ENCODE measurements at places on chromosomes 11 and 22. TPM values are rescaled to one million over a fixed set of nuclear protein-coding genes. Genes with fewer than 3 reads are reported as not detected.

DNA sequence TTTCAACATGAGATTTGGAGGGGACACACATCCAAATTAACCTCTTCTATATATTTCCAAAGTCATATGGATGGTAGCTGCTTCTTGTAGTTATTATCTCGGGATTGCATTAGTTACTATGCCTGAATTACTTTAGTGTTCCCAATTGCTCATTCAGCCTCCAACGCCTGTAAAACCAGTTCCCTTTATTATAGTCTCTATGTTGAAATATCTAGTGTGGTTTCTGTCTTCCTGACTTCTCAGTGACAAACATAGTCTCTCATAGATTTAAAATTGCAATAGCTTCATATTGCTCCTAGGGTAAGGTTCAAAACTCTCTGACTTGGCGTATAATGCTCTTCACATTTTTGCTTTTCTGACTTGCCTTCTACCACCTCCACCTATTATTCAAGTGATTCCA is 366.4 kb downstream of the CASP12 start:
- DNase-seq = no peak

- no peak for DNase-seq
Observed at GRCh38 chr11:46682773-46683752, 17.4 kb downstream of the ARHGAP1 start.

DNA sequence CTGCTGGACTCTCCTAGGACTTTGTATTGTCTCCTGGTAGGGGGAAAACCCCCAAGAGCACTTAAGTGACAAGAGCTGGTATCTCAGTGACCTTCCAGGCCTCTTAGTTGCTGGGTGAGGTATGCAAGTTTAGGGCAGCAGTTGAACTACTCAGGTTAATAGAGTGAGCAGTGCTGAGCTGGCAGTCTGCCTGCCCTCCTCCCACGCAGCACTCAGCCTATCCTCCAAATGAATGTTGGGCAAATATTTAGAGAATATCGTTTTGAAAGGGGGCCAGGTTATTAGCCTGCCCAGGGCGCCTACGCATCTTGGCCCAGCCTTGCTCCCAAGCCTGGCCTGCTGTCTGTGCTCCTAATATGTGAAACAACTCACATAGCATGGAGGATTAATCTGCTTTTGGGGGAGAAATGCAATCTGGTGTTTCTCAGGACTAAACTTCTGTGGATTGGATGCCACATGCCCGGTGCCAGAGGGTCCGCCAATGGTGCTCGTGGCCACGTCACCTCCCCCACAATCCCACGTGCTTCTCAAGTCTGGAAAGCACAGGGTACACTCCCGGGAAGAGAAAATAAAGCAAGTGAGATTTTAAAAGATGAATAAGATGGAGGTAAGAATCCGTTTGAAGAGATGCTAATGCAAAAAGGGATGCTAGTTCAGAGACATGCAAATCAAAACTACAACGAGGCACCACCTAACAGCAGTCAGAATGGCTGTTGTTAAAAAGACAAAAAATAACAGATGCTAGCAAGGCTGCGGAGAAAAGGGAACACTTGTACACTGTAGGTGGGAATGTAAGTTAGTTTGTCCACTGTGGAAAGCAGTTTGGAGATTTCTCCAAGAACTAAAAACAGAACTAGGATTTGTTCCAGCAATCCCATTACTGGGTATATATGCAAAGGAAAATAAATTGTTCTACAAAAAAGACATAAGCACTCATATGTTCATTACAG is 67.7 kb downstream of the SPON1 start:
- no peak for DNase-seq

GRCh38 chr11:72836111-72836510 is 21.9 kb downstream of the ATG16L2 start:
- no peak for DNase-seq

GRCh38 chr11:20443596-20443995 is 56.1 kb downstream of the PRMT3 start:
- no peak for DNase-seq

- DNase-seq = no peak
Observed at GRCh38 chr11:119842731-119843130, 113.7 kb upstream of the NECTIN1 start.

GRCh38 chr11:78715639-78716311 is 141.1 kb upstream of the NARS2 start:
- DNase-seq = peak; percentile 80

DNA sequence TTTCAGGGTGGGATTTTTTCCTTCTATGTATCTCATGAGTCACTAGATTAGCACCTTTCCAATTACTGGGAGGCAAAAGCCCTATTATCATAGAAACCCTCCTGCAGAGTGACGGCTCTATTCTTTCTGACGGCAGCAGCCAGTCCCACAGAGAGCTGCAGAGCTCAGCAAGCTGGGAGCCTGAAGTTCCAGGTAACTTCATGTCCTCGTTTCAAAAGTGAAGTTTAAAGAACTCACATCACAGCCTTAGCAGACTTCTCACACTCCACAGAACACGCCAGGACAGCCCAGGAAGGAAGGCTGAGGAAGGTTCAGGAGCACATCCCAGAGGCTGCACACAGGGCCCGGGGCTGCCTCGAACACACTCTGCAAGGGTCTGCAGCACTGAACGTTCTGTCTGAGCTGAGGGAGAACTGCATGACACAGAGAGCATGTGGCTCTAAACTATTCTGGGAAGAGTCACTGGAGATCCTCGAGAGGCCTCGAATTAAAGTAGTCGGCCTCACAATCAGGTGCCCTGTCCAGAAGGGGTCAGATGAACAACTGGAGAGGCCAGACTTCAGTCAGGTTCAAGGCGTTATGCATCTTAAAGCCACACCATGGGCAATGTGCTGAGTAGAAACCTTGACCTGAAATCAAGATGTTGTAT is 104.2 kb upstream of the DRD2 start:
- DNase-seq = no peak

GRCh38 chr22:46330426-46330825 is 5.1 kb upstream of the TRMU start:
- no peak for DNase-seq

GRCh38 chr11:62251698-62252097 is 9.7 kb downstream of the SCGB1D2 start:
- no peak for DNase-seq

GRCh38 chr22:50361688-50362087 is 18.6 kb downstream of the PPP6R2 start:
- no peak for DNase-seq

GRCh38 chr11:58579192-58580129 is 598 bp downstream of the ZFP91 start:
- peak; percentile 97 for DNase-seq

GRCh38 chr11:59865031-59865430 is 1.3 kb downstream of the TCN1 start:
- no peak for DNase-seq

DNA sequence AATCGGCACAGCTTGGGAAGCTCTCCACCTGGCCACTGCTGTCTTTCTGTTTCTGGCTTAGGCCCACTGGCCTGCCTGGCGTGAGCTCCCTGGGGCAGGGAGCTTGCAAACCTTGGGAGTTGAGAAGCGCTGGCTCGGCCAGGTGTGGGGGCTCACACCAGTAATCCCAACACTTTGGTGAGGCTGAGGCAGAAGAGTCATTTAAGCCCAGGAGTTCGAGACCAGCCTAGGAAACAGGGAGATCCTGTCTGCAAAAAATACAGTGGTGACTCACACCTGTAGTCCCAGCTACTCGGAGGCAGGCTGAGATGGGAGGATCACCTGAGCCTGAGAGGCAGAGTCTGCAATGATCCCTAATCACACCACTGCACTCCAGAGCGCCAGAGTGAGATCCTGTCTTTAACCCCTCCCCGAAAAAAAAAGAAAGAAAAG is 4.0 kb downstream of the AP5B1 start:
- DNase-seq = no peak

DNA sequence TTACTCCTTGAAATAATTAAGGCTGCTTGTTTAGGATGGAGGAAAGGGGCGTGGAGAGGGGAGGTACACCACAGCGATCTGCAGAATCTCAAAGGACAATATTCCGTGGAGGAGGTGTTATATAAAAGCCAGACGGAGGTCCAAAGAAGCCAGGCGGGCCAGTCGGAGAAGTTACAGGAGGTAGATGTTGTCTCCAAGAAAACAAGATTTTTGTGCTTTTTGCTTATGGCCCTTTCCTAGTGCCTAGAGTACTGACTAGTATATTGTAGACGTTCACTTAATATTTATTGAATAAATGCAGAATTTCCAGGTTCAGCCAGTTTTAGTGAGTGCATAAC is 761 bp downstream of the ZDHHC13 start:
- DNase-seq = no peak

GRCh38 chr11:106087815-106088435 is 10.5 kb downstream of the AASDHPPT start:
- peak; percentile 76 for DNase-seq

GRCh38 chr11:17600316-17601255 is 53.5 kb downstream of the OTOG start:
- DNase-seq = peak; percentile 44

DNA sequence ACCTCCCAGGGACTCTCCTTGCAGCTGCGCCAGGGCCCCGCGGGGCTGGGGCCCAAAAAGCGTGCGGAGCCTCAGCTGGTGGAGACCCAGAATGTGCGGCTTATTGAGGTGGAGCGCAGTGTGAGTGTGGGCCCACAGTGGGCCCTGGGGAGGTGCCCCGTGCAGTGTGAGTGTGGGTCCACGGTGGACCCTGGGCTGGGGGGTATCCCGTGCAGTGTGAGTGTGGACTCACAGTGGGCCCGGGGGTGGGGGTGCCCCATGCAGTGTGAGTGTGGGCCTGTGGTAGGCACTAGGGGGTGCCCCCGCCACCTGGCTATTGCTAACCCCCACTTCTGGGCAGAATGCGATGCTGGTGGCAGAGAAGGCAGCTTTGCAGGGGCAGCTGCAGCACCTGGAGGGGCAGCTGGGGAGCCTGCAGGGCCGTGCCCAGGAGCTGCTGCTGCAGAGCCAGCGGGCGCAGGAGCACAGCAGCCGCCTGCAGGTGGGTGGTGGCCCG is 7.8 kb upstream of the RPS6KA4 start:
- no peak for DNase-seq

DNA sequence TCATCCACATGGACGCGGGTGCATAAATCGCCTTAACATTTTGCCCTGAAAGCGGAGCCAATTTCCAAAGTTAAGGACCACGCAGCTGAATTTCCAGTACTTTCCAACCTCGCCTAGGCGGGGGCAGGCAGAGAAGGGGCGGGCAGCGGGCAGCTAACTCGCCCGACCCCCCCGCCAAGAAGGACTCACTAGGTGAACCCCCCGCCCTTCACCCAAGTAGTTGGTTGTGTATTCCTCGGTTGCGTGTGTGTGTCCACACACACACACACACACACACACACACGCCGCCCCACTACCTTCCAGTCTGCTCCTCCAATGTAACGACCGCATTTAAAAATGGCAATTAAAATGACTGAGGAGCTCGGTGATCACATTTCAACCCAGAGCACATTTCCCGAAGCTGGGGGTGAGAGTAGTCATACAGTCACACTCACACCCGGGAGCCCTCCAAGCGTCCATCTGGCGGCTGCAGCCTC is 1.4 kb downstream of the TENM4 start:
- DNase-seq = no peak

- DNase-seq = peak; percentile 89
Observed at GRCh38 chr22:38467904-38468442, at the start of gene KDELR3. Gene KDELR3 (plus strand): TSS chr22:38468096. CDS start chr22:38468234, 138 bp downstream.

DNA sequence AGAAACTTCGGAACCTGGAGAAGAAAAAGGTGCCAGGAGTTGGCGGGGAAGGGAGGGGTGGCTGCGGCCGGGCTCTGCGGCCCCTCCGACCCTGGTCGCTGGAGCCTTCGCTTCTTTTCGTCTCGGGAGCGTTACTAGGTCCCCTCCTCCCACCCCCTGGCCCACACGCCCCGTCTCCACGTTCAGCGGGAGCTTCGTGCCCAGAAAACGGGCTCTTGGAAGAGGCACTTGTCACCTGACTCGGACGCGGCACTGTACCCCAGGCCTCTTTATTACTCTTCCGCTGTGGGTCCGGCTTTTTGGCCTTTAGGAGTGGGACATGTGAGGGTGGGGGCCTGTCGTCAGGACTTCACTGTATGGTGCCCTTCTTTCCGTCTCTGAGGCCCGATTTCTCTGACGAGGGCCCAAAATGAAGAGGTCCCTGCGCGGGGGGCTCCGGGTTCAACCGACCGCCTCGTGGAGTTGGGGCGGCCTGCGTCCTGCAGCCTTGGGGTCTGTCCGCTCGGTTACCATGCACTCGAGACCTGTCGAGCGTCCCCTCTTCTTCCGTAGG is 1.2 kb downstream of the CAPRIN1 start:
- no peak for DNase-seq

GRCh38 chr22:31247726-31248125 is 35.6 kb downstream of the LIMK2 start:
- no peak for DNase-seq

DNA sequence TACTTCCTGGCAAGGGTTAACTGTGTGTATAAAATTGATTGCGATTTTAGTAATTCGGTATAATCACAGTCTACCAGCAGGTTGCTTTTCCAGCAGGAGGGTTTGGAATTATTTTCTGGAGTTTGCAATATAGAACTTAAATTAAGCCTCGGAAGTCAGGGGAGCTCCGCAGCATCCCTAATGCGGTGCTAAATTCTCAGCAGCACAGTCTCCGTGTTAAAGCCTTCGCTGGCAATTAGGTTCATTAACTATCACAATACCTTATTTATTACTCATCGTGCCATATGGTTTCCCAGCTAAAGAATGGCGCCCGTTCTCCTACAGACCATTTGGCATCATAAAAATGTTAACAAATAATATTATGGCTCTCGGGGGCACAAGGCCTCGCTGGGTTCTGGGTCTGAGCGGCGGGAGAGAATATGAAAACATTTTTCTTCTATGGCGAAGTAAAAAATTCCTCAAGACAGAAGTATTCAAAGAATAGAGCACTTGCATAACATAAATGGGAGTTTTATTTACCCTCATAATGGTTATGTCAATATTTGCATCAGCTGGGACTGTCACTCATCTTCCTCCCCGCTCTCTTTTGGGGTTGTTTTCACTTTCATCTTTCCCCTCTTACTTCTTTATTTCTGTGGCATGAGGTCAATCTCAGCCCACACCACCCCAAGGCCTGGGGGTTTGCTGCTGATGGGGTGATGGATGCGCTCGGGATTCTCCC is 28.1 kb upstream of the ZBTB16 start:
- DNase-seq = no peak

GRCh38 chr11:107792049-107792443 is 66.5 kb downstream of the SLC35F2 start:
- DNase-seq = no peak

- DNase-seq = no peak
Observed at GRCh38 chr22:32596471-32596870, 121.9 kb downstream of the FBXO7 start.

- peak; percentile 49 for DNase-seq
Observed at GRCh38 chr11:134066943-134067885, 1.7 kb upstream of the JAM3 start.

The TSPAN32 gene
- total RNA-seq = 2.4 TPM

The ESAM gene
- not detected for total RNA-seq

The OR5B12 gene
- not detected for total RNA-seq

The UCP3 gene
- total RNA-seq = 2.9 TPM

The PATE2 gene
- not detected for total RNA-seq

The SPCS2 gene
- 154 TPM for total RNA-seq

The CRYBA4 gene
- total RNA-seq = not detected

The DRD4 gene
- total RNA-seq = 0.28 TPM

The JHY gene
- total RNA-seq = 1.1 TPM

The C11orf97 gene
- total RNA-seq = not detected

The KLHDC7B gene
- 5.3 TPM for total RNA-seq

The GGT5 gene
- total RNA-seq = 0.07 TPM

The CCDC116 gene
- 0.51 TPM for total RNA-seq
